ENCODE measurements at places on chromosomes 5 and 9.

DNA sequence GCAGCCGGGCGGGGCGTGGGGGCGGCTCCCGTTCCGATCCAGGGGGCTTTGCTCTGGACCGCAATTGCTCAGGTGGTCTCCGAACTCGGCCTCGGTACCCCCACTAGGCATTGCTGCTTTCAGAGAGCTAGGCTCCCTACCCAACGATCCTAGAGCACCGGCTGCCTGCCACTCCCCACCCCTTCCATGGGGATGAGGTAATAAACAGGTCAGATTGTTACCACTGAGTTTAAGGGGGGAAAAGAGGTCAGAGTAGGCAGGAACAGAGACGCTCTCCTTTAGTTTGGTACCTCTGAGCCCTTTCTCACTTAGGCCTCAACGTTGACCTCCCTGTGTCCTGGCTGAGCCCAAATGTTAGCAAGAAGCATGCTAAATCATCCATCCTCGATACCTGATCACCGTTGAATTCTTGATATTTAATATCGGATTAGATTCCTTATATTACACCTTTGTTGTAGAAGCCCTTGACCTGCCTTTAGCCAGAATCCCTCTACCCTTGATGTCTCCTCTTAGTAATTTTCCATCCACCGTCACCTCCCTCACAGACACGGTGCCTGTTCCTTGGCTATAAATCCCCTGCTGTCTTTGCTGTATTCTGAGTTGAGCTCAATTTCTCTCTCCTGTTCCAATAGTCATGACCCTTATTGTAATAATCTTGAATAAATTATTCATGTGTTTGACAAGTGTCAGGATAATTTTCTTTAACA lies 588 bp upstream of the PLPP1 start:
- no peak for DNase-seq

- no peak for DNase-seq
Observed at GRCh38 chr5:111676926-111677415, 80.0 kb downstream of the NREP start.

DNA sequence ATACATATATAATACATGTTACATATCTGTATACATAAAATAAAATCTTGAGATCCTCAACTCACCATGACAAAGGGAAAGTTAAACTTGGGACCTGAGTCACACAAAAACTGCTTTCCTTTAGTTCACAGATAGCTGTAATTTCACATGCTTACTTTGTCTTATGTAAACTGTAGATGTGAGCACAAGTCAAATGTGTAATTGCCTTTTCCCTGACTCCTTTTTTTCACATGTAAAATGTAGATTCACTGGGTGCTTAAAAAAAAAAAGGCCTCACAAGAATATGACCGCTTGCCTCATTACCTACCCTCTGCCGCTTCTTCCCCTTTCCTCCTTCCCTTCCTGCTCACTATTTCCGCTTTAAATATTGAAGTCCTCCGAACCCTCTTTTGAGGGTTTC lies 21.9 kb upstream of the FAM169A start:
- no peak for DNase-seq

- DNase-seq = no peak
Observed at GRCh38 chr5:14838396-14839319, 32.9 kb downstream of the ANKH start.

GRCh38 chr5:110087829-110088228 lies 398.1 kb downstream of the MAN2A1 start:
- DNase-seq = no peak

GRCh38 chr9:134566196-134566847 lies 75.3 kb upstream of the COL5A1 start:
- peak; percentile 76 for DNase-seq

GRCh38 chr5:143148771-143149170 lies 254.7 kb downstream of the NR3C1 start:
- DNase-seq = no peak

GRCh38 chr9:86773422-86773945 lies 173.8 kb downstream of the GAS1 start:
- no peak for DNase-seq

DNA sequence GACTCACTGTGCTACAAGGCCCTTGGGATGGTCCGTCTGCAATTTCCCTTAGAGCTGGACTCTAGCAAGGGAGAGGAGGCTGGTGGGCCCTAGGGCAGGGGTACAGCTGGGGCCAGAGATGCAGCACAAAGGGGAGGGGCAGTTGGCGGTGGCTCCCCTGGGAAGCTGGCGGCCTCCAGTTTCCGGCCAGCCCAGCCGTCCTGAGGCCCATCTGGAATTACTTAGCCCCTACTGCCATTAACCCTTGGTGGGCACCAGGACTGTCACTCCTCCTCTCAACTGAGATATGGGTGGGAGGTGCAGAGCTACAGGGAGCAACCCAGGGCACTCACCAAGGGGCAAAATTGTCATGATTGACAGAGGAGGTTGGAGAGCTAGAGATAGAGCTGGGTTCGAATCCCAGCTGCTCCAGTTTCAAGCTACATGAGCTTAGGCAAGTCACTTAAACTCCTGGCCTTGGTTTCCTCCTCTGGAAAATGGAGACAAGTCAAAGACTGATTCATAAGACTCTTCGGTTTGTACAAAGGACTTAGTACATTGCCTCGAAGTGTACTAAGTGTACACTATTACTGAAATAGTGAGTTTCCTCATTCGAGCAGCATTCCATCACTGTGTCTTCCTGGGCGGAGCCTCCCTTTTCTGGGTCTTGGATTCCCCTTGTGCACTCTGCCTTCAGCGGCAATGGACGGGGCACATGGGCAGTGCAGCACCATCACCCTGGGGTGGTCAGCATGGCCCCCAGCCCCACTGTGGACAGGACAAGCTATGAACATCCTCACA lies 2.7 kb upstream of the PDGFRB start:
- DNase-seq = no peak

DNA sequence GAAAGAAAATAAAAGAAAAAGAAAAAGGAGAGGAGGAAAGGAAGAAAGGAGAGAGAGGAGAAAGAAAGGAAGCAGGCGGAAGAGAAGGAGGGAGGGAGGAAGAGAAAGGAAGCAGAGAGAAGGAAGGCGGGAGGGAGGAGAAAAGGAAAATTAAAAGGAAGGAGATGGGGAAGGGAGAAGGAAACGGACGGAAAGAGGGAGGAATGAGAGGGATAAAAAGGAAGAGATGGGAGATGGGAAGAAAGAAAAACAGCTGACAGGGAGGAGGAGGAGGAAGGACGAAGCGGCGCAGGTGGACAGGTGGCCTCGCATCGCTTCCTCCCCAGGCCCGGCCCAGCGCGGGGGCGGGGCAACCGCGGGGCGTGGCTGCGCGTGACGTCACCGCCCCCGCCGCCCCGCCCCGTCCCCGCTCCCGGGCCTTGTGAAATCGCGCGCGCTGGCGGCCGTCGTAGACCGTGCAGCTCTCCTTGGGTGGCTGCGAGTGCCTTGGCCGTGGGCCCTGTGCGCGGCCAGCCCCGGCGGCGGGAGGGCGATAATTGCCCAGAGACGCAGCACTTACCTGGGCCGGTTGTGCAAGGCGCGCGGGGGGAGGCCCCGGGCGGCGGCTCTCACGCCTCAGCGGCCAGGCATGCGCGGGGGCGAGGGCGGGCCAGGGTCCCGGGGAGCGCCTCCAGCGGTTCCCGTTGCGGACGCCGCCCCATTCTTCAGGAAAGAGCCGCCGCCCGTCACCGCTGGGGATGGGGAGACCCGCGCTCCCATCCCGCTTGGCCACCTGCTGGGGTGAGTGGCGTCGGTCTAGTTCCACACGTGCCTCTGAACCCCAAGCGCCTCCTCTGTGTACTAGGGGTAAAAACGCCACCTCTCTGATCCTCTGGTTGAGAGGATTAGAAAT lies 49.6 kb upstream of the FOXE1 start:
- peak; percentile 63 for DNase-seq

- peak; percentile 66 for DNase-seq
Observed at GRCh38 chr5:8057769-8058168, 188.8 kb downstream of the MTRR start.

- no peak for DNase-seq
Observed at GRCh38 chr5:19751326-19751725, 236.7 kb downstream of the CDH18 start.

DNA sequence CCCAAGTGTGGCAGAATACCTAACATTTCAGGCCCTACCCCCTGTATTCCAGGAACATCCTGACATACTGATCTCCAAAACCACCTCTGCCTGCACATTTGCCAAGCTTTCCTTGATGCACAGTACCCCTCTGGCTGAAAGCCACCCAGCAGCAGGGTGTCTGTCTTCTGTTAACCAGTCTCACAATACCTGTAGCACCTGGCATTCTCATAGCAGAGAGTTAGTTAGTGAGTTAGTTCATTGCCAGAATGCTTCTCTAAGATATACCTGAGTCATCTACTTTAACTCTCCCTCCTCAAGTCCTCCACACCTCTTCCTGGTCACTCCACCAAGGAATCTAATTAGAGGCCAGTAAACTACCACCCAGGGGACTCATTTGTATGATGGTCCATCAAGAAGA lies 46.1 kb upstream of the IL7R start:
- DNase-seq = no peak

GRCh38 chr9:3409453-3409852 lies 116.3 kb downstream of the RFX3 start:
- DNase-seq = no peak

DNA sequence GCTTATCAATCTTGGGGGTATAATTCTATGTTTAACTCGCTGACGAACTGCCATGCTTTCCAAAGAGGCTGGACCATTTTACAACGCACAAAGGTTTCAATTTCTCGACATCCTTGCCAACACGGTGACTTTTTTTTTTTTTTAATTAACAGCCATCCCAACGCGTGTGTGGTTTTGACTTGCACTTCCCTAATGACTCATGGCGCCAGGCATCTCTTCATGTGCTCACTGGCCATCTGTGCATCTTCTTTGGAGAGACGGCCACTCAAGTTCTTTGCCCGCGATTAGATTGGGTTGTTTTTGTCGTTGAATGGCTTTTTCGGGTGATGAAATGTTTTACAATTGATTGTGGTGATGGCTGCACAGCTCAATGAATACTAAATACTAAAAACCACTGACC lies 12.5 kb upstream of the CARD9 start:
- DNase-seq = no peak

DNA sequence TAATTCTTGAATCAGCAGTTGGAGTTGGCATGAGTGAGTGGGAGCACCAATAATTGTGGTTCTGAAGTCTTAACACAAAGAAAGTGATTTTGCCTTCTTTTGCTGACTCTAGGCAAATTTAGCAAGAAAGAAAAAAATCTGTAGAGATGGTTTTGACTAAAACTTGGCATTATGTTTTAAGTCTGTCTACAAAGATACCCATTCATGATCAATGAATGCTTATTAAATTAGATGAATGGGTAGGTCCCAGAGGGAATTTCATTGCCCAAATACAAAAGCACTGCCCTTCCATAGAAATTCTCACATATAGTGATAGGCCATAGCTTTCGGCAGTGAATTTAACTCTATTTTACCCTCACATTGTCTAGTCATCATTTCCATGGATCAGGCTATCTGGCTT lies 428.6 kb upstream of the ADAMTSL1 start:
- DNase-seq = no peak

DNA sequence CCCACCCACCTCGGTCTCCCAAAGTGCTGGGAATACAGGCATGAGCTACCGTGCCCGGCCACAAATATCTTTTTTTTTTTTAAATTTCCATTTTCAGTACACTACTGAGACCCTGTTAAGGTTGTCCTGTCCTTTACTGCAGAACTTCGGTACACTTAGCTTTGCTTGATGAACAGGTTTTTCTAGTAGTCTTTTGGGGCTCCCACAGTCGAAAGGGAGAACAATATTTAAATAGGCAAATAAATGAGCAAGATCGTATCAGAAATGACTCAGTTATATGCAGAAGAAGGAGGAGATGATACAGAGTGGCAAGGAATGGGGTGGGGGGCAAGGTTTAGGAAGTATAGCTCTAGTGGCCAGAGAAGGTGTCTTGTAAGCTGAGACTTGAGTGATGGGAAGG lies 52.7 kb downstream of the MSX2 start:
- DNase-seq = no peak

- no peak for DNase-seq
Observed at GRCh38 chr5:172113036-172113435, 75.0 kb downstream of the STK10 start.

GRCh38 chr5:132270706-132271105 lies 13.2 kb downstream of the PDLIM4 start:
- DNase-seq = peak; percentile 72

DNA sequence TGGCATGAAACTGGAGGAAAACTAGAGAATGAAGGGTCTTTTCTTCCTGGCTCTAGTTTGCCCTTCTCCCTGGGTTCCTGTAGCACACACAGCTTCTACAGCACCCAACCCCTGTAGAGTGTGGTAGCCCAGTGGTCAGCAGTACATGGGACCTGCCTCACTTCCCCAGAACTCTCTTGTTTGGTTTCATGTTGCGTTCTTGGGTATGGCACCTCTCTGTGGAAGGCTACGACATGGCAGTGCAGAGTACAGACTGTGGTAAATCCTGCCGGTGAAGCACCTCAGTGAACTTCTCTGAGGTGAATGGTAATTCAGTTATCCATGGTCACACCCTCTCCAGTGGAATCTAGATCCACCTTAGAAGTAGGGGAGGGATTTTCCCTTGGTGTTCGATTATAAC lies 105.5 kb downstream of the TLR4 start:
- DNase-seq = no peak

DNA sequence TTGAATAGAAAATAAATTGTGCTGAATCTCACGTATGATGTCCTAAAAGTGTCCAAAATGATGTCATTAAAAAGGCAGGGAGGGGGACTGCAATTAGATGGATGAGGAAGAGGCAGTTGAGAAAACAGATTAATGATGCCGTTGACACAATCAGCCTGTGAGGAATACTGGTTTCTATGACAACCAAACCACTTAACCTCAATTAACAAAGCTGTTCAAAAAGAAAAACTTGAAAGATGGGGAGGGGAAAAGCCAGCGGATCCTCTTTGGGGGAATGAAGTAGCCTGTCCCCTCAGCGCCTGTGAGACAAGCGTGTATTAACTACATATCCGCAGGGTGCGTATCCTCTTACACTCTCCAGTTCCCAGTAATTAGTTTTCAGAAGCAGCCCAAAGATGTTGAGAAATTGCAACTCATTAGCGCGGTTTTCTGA lies 160.7 kb downstream of the TTC39B start:
- no peak for DNase-seq

- DNase-seq = no peak
Observed at GRCh38 chr9:108057421-108058134, 568.0 kb upstream of the KLF4 start.

- no peak for DNase-seq
Observed at GRCh38 chr5:109936996-109937395, 247.3 kb downstream of the MAN2A1 start.

DNA sequence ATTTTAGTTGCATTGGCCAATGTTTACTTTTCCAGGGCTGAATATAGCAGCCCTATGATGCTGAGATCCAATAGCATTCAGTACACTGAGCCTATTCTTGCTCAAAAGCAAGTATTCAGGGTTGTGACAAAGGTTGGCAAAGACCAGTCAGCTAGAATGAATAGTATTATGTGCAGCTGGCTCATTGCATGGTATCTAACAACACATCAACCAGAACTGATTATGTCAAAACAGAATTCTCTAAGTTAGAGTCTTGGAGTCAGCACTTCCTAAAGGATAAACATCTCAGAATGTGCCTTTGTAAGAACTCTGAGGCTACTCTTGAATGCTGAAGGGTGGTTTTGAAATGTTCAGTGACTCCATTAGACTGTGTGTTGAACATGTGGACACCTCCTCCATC lies 774.5 kb upstream of the RGMB start:
- no peak for DNase-seq

GRCh38 chr9:104841601-104842141 lies 77.7 kb downstream of the NIPSNAP3B start:
- no peak for DNase-seq
